Fibroblast of upper back skin (primary cell): ENCODE measurements at places on chromosomes 7 and 10.
A peak's percentile ranks its signal among the peaks of the same experiment; 100 is the strongest.

DNA sequence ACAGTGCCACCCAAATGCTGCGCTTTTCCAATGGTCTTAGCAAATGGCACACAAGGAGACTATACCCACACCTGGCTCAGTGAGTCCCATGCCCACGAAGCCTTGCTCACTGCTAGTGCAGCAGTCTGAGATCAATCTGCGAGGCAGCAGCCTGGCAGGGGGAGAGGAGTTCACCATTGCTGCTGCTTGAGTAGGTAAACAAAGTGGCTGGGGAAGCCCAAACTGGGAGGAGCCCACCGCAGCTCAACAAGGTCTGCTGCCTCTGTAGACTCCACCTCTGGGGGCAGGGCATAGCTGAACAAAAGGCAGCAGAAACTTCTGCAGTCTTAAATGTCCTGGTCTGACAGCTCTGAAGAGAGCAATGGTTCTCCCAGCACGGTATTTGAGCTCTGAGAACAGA lies 891.2 kb downstream of the PCDH15 start:
- DNase-seq = no peak

DNA sequence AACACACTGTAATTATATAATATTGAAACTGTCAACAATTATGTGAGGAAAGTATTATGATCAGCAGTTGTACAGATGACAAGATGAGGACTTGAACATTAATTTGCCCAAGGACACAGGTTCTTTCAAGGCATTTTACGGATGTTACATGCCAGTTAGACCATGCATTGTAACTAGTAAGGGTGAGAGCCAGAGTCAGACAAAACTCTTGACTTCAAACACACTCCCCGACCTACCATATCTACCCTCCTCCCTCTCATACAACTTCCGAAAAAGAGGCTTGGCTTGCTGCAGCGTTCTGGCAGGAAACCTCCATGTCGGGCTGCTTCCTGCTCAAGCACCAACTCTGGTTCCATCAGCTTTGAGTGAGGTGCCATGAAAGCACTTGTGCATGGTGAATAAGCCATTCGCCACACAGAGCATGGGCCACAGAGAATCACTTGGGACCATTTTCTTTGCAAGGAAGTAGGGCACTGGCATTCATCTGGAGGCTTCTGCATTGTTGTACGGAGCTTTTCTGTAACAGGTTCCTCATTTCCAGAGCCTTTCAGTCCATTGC lies 53.2 kb downstream of the FOXI2 start:
- DNase-seq = no peak

GRCh38 chr10:93945819-93946218 lies 47.9 kb upstream of the PLCE1 start:
- no peak for DNase-seq

GRCh38 chr7:94042381-94042780 lies 38.2 kb upstream of the BET1 start:
- no peak for DNase-seq

GRCh38 chr7:479115-479947 lies 40.3 kb downstream of the PDGFA start:
- no peak for DNase-seq

GRCh38 chr10:108388706-108389105 lies 1224.2 kb upstream of the SORCS1 start:
- no peak for DNase-seq

DNA sequence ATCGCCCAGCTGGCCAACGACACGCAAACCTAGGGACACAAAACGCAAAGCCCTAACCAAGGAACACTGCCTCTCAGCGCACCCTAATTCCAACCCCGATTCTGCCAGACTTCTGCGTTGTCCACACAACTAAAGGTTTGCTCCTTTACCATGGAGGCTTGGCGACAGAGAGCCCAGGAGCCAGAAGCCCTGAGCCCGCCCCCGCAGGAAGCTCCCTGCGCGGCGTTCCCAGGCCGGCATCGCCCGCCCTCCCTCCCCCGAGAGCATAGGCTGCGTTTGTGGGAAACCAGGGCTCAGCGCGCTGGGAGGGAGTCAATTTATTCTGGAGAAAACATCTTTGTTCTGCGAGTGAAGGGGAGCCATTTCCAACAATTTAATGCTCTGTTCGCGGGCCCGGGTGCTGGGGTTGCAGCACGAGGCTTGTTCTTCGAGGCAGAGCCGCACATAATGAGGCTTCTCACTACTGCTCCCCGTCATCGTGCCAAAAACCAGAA lies 103.9 kb downstream of the GRID1 start:
- no peak for DNase-seq

- peak; percentile 74 for DNase-seq
These were observed 23.9 kb downstream of the TNS3 start for GRCh38 chr7:47557694-47558670.

DNA sequence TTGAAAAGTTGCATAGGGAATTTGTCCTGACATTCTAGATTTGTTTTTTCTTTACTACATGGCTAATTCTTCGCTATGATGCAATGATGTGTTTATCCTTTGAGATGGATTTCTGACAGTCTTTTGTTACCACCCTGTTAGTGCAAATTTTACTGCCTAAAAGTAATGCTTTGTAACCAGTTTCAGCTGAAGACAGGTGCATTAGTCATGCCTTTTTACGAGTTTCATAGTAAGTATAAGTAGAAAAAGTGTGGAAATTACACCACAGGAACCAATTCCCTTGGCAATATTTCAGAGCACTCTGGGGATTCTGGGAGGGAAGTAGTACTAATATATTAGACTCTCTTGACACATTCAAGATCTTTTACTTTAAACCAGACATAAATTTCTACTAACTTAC lies 257.8 kb upstream of the DKK1 start:
- DNase-seq = peak; percentile 20

DNA sequence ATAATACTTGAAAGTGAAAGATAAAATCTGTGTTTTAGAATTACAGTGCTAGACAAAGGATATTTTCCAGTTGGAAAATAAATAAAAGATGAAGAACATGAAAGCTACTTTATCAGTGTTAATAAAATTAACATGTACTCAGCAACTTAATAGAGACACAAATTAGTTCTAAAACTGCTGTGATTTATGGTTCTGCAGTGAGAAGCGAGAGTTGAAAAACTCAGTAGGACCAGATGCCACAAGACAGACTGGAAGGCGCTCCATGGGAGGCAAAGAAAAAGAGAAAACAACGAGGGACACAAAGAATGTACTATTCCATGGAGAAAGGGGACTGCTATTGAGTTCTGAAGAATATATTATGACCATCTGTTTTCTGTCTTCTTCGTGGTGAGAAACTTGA lies 590.4 kb downstream of the PHTF2 start:
- no peak for DNase-seq

GRCh38 chr10:24259365-24260130 lies 50.6 kb downstream of the KIAA1217 start:
- DNase-seq = peak; percentile 28

- DNase-seq = no peak
These were observed 19.3 kb downstream of the PON1 start for GRCh38 chr7:95304990-95305389.

DNA sequence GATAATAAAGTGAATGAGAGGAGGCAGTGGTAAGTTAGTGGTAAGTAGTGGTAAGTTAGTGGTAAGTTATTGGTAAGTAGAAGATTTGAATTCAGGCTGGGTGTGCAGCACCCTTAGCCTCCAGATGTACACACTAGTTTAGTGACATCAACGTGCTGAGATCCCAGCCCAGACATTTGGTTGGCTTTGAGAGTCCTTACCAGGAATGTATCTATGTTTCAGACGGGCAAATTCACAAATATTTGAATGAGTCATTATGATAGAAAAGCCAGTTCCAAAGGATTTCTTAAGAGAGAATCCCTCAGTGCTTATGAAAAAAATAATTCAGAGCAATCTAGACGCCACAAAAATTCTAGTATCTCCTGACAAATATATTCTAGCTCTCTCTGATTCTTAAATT lies 70.0 kb downstream of the ARL4A start:
- DNase-seq = peak; percentile 93

DNA sequence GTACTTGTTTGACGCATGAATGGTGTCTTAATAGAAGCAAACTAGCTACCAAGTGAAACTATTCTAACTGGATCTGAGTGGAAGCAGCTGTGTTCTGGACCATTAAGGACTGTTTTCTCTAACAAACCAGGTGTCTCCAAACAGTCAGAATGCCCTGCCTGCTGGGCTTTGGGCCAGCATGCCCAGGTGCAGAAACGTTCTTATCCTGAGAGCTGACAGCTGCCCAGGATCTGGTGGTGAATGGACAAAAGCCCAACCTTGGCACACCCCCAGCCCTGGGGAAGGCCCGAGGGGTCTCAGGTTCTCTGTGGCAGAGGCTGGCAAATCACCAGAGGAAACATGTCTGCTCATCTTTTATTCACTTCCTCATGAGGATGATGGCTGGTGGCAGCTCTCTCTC lies 48.2 kb upstream of the LAMB4 start:
- DNase-seq = no peak

- DNase-seq = no peak
These were observed 85.2 kb downstream of the ZRANB1 start for GRCh38 chr10:125026974-125027735.

GRCh38 chr7:18675579-18675978 lies 180.0 kb downstream of the HDAC9 start:
- DNase-seq = no peak

DNA sequence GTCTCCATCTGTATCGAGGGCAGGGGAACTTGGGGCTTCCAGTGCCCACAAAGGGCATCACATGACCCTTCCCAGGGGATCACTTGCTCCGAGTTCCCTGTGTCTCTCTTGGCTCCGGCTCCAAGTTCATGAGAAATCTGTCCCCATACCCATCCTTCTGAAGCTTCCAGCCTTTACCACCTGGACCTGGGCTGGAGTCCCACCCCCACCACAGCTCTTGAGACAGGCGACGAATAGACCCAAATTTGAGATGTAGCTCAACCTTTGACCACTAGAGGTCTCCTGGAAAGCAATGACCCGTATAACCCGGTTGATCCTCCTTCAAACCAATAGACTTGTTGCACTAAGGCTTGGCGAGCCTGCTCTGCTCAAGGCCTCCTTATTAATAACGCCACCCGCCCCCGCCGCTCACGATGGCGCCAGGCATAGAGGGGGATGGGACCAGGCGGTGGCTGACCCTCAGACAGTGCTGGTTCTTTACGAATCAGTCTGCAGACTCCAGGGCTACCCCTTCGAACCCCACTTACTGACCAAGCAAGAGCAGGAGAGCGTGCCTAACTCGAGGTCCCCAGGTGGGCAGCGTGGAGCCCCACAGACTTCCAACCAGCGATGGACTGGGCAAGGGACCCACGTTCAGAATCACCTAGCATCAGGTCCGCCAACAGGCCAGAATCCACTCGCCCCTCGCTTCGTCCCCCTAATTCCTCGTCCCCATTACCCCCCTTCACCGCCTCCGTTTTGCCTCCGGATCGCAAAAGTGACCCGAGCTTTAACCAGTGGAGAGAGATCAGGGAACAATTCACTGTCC lies 4.4 kb upstream of the ARID5B start:
- peak; percentile 75 for DNase-seq
